ENCODE measurements at places on chromosomes 6 and 20.
A peak's percentile ranks its signal among the peaks of the same experiment; 100 is the strongest.

DNA sequence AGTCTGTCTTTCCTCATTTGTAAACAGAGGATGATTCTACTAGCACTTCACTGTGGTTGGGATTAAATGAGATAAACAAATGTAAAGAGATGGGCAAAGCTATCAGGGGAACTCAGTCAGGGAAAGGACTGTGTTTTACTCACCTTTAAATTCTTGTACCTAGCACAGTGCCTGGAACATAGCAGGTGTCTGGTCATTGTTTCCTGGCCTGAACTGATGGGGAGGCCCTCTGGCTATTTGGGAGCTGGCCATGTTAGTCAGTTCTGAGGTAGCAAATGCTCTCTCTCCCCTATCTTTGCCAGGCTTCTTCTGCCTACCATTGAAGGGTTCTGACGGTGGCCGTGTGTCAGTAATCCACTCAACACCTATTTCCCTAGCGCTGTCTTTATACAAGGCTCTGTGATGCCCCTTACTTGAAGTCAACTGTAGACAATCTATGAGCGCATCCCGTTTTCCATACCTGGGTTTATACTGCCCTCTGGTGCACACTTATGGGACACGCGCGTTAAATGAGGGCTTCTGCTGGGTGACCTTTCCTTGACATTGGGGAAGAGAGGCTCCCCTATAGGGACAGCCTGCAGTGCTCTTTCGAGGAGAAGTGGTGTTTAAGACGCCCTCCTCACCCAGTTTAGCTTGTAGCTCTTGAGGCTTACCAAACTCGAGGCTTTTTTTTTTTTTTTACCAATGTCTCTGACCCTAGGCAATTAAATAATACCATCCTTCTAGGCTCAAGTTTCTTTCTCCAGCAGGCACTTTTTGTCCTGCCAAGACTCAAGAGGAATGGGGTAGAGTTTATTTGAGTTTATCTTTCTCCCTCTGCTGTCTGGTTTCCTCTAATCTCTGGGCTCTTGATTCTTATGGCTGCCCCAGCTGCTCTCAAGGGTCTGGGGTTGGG lies 4.0 kb upstream of the SPATS1 start:
- peak; percentile 87 for DNase-seq

DNA sequence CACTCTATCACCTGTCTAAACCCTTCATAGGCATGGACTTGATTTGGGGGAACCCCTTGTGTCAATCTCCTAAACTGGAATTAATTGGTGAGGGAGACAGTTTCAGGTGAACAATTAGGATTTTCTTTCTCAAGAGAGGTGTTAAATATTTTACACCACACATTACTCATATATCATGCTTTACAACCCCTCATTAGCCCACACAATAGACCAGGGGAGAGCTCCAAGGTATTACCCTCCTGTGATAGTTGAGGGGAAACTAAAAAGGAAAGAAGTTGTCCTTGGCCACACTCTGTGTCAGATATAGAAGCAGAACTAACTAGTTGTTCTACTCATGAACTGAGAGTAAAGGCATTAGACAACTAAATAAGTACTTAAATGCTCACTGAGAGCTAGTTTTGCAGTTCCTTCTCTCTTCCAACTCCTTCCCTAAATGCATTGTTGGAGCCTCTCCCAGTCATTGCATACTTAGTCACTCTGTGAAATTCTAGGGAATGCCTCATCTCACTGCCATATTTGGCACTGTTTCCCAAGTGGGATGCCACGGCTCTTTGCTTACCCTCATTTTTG lies 183.7 kb upstream of the CEP162 start:
- DNase-seq, result no peak

- DNase-seq, result no peak
These were observed 269.9 kb downstream of the PTPRK start for GRCh38 chr6:128250370-128251070.

DNA sequence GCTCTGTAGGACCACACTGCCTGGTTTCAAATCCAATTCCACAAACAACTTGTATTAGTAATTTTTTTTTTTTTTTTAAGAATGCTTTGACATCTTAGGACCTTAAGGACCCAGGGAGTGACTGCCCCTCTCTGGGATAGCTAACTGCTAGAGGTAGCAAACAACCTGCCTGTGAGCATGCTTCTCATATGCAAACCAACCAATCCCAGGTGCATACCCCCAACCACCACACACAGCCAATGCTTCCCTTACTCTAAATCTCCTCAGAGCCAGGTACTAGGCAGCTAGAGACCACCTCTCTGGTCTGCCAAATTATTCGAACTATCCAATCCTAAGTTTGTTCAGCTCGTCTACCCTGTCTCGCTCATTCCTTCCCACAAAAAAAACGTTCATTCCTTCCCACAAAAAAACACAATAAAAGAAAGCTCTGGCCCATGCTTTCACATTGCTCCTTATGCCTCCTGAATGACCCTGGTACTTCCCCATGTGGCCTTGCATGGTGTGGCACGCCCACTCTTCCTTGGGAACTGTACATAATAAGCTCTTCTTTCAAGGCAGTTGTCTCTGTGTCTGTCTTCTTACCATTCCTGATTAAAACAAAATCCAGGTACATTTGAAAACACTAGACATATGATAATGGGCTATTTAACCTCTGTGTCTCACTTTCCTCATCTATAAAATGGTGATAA lies 6.4 kb downstream of the SERAC1 start:
- no peak for DNase-seq

DNA sequence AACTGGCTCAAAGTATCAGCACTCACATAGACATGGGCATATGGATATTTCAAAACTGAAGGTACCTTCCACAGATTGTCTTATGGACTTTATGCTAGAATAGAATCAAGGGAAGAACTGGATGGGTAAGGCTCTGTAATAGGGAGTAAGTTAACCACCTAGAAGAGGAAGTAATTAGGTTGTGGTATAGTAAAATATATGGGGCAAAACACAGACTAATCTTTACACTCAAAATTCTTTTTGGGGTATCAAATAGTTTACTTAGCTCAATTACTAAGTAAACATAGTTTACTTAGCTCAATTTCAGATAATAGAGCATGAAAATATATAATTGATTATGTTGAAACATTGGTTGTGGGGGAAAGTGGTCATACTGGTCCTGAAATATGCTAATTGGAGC lies 94.2 kb upstream of the ATXN1 start:
- no peak for DNase-seq

GRCh38 chr6:143741480-143741879 lies 63.7 kb downstream of the PHACTR2 start:
- no peak for DNase-seq

DNA sequence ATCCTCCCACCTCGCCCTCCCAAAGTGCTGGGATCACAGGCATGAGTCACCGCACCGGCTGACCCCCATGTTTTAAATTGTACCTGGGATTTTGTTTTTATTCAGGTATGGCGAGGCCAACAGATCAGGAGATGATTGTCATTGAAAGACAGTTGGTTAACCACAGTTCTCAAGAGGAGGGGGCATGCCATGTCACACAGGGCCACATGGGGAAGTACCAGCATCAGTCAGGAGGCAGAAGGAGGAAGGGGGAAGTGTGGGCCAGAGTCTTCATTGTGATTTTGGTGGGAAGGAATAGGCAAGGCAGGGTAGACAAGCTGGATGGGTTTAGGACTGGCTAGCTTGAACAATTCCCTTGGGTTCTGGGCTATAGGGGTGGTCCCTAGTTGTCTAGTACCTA lies 9.9 kb upstream of the MMP9 start:
- DNase-seq, result no peak

- DNase-seq, result no peak
These were observed 397.2 kb upstream of the MAP3K7 start for GRCh38 chr6:90984066-90984465.

DNA sequence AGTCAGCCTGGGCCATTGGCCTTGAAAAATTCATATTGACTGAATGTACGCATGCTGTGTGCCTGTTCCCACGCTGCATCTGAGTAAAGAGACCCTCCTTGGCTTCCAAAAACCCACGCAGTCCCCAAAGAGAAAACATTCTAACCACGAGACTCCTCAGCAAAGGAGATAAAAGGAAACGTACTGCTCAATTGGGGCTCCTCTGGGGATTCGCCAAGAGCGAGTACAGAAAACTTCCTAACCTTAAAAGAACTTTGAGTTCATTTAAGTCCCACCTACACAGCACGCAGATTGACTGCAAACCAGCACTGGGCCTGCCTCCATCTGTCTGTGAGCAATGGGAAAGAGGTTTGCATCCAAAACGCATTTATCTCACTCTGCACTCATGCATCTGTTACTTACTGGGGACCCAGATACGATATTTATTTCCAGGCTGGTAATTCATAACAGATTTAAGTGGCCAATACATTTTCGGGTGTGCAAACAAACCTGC lies 505.9 kb upstream of the CHD6 start:
- no peak for DNase-seq

DNA sequence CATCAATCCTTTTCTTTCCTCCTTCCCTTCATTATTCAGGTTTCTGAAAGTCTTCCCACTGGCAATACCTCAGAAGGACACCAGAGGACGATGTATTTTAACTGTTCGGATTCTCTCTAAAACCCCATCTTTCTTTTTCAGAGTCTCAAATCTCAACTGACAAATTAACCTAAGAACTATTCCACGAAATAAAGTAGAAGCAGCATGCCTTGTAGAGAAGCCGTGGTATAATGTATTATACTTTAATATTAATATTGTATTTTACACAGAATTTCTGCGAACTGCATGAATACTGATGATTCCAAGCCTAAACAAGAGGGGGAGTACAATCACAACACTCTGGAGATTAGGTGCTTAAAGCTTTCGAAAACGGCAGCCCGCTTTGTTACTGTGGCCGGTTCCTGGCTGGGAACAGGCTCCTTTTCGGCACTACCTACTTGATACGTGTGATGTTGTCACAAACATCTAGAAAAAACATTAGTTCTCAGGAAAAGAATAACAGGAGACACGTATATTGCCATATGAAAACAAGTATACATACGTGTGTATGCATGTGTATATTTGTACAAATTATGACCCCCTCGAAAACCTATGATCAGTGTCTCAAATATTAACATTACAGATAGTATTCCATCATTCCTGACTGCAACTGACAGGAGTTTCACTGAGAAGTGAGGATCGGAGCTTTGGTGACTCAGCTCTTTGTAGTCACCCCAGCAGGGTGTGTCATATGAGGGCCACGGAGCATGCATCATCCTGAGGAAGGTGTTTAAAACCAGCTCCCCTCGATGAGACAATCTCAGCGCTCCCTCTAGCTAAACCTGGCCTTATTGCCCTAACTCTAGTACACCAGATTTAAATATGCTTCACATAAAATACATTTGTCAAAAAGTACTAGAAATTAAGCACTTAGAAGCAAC lies 319.7 kb upstream of the TCF21 start:
- peak; percentile 67 for DNase-seq

GRCh38 chr6:63640062-63640461 lies 4.5 kb downstream of the PHF3 start:
- DNase-seq, result no peak

DNA sequence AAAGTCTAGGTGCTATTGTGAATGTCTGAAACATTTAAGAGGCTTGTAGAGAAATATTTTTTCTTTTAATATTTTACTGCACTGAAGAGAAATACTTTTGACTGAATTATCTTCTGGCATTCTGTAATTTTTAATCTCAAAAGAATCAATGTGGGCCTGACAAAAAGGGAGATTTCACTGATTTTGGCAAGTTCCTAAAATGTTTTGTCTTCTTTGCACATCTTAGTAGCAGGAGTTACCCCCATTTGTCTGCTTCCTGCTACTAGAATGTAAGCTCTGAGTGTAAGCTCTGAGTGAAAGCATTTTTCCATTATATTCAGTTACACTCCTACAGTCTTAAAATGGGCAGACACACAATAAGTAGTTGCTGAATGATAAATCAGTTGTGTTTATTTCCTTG lies 31.1 kb downstream of the HDAC2 start:
- no peak for DNase-seq

- no peak for DNase-seq
These were observed 185.1 kb downstream of the CLIC5 start for GRCh38 chr6:45830441-45831139.

DNA sequence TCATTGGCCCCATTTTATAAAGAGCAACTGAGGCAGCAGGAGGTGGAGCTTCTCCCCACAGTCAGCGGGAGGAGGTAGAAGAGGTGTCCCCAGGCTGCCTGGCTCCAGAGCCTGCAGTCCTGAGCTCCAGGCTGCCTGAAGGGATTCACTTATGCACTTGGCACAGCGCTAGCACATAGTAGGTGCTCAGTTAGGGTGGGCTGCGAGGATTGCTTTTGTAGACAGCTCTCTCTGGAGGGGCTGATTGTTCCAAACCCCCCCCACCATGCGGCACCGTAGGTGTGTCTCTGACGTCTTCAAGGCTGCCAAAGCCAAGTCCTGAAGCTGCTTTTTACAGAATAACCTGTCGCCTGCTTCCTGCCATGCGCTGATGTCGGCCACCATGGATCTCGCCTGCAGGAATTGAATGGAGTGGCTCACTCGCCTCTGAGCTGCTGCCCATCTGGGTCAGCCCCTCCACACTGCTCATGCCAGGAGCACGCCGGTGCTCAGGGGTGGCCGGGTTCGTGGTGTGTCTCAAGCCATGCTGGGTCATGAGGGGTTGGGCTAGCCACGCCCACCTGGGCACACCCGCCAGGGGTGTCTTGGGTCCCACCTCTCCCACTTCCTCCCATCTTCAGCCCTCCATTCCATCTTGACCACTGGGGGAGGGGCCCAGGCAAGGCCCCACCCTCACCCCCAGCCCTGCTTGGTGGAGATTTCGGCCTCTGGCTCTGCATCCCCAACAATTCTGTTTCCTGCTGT lies 59.8 kb downstream of the BCAS4 start:
- DNase-seq, result no peak

- DNase-seq, result no peak
These were observed 434.8 kb upstream of the HTR1E start for GRCh38 chr6:86502497-86502896.

- no peak for DNase-seq
These were observed 52.0 kb downstream of the GRIK2 start for GRCh38 chr6:101445527-101445926.

- no peak for DNase-seq
These were observed 25.4 kb downstream of the NDRG3 start for GRCh38 chr20:36720510-36720909.

GRCh38 chr20:61451953-61452352 lies 199.9 kb downstream of the CDH4 start:
- no peak for DNase-seq

All from retina (tissue), 1 donor.